Activated CD8-positive, alpha-beta memory T cell treated with anti-CD3 and anti-CD28 coated beads, Interleukin-2, amount 10 ng/mL, durations not matched to agents 7 days and 5 days (primary cell): ENCODE measurements at places on chromosomes 6 and 20. TPM values are rescaled to one million over a fixed set of nuclear protein-coding genes. Genes with fewer than 3 reads are reported as not detected.

GRCh38 chr6:35473075-35473849, 5.1 kb downstream of the RPL10A start:
- DNase-seq, result no peak
- peaks cover 37% of the 10 kb centered on the region for H3K4me1 ChIP-seq
- no peak overlapping the region for H3K4me3 ChIP-seq

GRCh38 chr6:66675906-66676305, 968.9 kb upstream of the EYS start:
- no peaks in the 10 kb centered on the region for H3K27me3 ChIP-seq
- H3K4me1 ChIP-seq, result no peaks in the 10 kb centered on the region
- H3K4me3 ChIP-seq, result no peak overlapping the region

DNA sequence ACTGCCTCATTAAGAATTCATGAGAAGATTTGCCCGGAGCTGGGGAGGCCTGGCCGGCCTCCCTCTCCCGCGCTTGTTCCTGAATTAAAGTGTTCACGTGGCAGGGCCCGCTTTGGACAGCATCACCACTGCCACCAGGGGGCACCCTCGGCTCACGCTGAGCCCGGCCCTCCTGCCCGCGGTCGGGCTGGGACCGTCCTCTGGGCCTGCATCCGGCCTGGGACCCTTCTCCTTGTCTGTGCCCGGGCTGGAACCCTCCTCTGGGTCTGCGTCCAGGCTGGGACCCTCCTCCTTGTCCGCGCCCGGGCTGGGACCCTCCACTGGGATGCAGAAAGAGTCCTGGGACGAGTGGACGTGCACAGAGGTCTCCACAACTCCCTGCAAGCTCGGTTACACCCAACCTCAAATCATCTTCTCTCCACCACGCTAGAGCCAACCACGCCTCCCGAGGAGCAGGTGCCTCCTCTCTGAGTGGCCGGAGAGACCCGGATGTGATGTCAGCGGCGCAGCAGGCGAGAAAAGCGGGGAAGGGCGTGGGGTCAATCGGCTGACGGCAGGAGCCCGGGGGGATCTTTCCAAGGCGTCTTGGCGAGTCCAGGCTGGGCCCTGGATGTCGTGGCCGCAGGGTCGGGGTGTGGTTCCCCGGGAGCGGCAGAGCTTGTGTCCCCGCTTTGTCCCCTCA, 50.9 kb upstream of the DACT2 start:
- peaks cover 8% of the 10 kb centered on the region for H3K27me3 ChIP-seq
- H3K4me1 ChIP-seq, result peaks cover 5% of the 10 kb centered on the region
- H3K4me3 ChIP-seq, result no peak overlapping the region

KCNS1 gene
- total RNA-seq, result 0.49 TPM

ZBTB9 gene
- 7.4 TPM for total RNA-seq
